ENCODE measurements at places on chromosomes 12 and 14.
A peak's percentile ranks its signal among the peaks of the same experiment; 100 is the strongest.

- DNase-seq = peak; percentile 11
Measured at GRCh38 chr12:39771456-39771855, 151.9 kb upstream of the ABCD2 start.

- no peak for DNase-seq
Measured at GRCh38 chr12:30978639-30979038, 52.1 kb downstream of the TSPAN11 start.

GRCh38 chr12:120640861-120641833, 721 bp downstream of the CABP1 start:
- peak; percentile 71 for DNase-seq

DNA sequence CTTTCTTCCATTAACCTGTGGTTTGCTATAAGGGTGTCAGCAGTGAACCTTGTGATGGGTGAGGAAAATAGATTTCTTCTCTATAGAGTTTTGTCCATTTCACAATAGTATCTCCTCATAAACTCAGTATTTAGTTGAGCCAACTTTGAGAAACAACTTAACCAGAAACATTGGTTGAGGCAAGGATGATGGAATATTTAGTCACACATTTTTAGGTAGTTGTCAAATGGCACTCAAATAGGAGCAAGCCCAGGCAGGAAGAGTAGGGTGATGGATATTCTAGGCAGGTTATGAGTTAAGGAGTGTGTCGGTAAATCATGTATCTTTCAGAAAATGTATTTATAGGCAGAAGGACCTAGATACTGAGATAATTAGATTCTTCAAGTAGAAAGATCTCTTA, 1267.6 kb downstream of the SLC16A7 start:
- no peak for DNase-seq

- DNase-seq = no peak
Measured at GRCh38 chr12:69015831-69016230, 82.9 kb upstream of the CPM start.

GRCh38 chr14:45972416-45972815, 679.2 kb downstream of the RPL10L start:
- DNase-seq = no peak

DNA sequence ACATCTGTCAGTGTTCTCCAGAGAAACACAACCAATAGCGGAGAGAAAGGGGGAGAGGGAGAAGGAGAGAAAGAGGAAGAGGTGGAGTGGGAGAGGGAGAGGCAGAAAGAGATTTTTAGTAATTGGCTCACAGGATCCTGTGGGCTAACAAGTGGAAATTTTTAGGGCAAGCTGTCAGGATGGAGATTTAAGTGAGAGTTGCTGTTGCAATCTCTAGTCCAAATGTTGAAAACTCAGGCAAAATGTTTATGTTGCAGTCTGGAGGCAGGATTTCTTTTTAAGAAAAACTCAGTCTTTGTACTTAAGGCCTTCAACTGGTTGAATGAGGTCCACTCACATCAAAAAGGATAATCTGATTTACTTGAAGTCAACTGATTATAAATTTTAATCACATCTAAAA, 12.5 kb upstream of the GLIPR1L2 start:
- no peak for DNase-seq

DNA sequence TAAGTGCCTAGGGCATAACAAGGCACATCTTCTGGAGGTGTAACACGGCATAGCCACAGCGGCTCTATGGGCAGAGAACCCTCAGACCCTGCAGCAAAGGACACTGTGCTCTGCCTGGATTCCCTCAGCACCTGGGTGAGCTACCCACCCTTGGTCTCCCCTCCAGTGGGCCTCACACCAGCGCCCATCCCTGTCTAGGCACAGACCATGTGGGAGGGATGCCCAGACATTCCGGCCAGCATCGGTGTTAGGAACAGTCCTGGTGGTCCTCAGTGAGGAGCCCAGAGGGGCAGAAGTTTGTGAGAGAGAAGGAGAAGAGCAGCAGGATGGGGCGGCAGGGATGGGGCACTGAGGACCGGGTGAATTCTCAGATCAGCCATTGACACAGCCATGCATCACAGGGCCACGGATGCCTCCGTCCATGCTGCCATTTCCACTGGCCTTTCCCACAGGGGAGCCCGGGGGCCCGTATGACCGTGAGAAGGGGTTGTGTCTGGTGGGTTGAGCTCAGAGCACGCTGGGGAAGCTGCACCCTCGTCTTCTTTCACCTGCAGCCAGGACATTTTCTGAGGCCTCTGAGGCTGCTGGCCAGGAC, 282.7 kb upstream of the SFSWAP start:
- DNase-seq = no peak

DNA sequence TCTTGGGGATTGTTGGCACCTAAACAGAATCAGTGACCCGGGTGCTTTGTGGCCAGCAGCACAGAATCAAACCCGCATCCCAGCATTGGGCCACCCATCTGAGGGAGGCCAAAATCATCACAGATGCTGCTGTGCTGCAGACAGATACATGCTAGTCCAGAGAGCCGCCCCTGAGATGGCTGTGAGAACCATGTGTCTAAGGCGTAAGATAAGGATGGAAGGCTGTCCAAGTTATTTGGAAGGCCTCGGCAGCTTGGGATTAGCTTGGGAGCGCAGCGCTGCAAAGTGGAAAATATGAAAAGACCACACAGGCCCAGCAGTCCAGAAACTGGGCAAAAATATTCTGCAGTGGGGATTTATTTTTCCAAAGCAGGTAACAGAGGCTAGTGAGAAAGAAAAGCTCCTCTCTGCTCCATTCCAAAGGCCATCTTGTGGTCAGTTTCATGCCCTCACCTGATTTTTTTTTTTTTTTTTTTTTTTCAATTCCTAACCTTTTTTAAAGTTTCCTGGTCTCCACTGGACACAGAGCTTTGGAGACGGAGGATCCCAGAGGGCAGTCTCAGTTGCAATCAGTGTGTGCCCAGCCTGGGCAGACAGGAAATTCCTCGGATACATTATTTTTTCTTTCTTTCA, 178.9 kb upstream of the BCL2L14 start:
- DNase-seq = no peak

DNA sequence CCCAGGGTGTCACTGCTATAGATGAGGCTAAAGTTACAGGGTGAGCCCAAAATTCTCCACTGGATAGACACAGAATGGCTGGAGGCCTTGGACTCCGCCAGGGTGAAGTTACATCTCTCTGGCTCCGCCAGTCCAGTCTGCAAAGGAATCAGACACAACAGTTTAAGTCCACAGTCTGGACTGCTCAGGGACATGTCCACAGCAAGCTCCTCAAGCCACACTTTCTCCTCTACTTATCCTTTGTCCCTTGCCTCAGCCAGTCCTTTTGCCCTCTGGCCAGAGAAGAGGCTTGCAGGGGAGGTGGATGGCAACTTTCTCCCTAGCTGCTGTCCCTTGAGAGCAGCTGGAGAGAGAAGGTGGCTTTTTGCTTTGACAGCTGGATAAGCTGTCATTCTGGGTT, 28.0 kb downstream of the PTPRB start:
- DNase-seq = no peak

GRCh38 chr12:104641862-104642261, 185.1 kb downstream of the CHST11 start:
- DNase-seq = no peak

GRCh38 chr14:103105580-103106150, 11.1 kb downstream of the EXOC3L4 start:
- DNase-seq = no peak

DNA sequence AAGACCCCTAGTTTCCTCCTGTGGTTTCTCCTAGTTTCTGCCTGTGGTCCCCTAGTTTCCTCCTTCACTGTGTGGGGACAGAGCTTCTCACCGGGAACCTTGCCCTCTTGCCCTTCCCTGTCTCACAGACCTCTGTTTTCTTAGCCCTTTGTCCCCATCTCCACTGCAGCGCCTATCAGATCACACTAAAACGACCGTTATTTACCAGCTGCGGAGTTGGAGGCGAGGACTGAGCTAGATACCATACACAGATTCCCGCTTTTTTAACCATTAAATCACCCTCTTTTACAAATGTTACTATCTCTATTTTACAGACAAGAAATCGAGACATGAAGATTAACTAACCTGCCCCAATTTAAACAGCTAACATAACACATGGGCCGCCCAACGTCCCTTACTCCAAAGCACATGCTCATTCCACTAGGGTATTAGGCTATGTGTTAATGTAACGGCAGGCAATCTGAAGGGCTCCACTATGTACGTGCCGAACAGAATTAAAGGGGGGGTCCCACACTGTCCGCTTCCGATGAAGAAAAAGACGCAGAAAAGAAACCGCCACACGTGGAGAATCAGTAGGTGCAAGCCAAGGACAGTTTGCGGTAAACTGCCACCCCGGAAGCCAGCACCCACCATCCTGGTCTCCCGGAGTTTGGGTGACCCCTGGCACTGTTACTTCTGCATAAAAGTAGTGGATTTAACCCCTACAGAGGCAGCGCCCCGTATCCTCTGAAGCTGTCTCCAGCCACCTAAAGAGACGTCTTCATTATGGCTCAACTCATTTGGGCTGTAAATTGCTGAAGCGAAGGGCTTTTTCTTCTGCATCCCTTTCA, 1.9 kb upstream of the FKBP4 start:
- DNase-seq = no peak

GRCh38 chr14:72775923-72776554, 117.9 kb downstream of the DPF3 start:
- no peak for DNase-seq

- DNase-seq = peak; percentile 65
Measured at GRCh38 chr14:52079239-52079959, 10.5 kb upstream of the NID2 start.
